Liver (tissue), 10 donors: ENCODE measurements at places on chromosomes 13 and 19. TPM values are rescaled to one million over a fixed set of nuclear protein-coding genes. Genes with fewer than 3 reads are reported as not detected.

- DNase-seq: no peak
These were observed 272.0 kb downstream of the UQCRFS1 start for GRCh38 chr19:28940751-28941500.

- no peak for DNase-seq
These were observed 1.6 kb downstream of the RNASEH2B start for GRCh38 chr13:50911081-50911631.

DNA sequence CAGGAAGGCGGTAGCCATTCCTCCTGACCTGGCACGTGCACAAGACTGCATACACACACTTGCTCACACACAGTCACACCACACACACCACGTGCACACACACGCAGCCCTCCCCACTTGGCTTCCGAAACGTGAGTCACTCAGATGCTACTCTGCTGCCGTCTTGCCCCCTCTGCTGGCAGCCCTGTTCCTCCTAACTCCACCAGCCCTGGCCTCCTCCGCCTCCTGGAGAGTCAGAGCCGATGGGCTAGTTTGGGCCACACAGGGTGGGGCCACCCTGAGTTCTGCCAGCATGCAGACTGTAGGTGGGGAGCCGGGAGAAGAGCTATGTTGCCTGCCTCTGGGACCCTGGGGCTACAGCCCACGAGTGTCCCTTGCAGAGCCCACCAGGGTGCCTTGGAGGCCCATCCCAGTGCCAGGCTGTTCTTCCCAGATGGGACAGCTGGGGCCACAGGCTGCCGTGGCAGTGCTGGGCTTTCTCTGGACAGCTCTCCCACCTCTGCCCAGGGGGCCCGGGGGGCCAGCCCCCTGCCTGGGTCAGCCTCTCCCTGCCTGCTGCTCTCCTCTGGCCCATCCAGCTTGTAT is 12.1 kb downstream of the PIN1 start:
- DNase-seq: no peak

GRCh38 chr13:48078251-48078656 is 16.6 kb downstream of the MED4 start:
- DNase-seq: no peak

DNA sequence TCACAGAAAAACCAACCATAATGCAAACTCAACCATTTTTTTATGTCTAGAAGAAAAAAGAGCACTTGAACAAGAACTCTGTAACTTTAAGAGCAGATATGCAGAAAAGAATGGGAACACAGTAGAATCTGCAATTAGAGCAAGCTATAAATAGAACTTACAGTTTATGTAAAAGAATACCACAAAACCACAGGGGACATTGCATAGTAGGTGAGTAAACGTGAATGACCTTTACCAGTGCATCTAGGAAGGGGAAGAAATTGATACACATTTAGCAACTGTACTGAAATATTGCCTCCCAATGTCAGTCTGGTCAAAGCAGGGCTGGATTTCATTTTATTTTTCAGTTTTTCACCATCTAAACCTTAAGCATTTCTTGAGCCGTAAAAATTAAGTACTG is 242.2 kb upstream of the EDNRB start:
- no peak for DNase-seq

- no peak for DNase-seq
These were observed 128.9 kb upstream of the KLHL1 start for GRCh38 chr13:70237131-70237530.

- DNase-seq: peak; percentile 70
These were observed 12.0 kb downstream of the WDR88 start for GRCh38 chr19:33143897-33144405.

GRCh38 chr13:32581177-32581786 is 5.0 kb upstream of the PDS5B start:
- DNase-seq: no peak

GRCh38 chr13:60753641-60754040 is 356.6 kb downstream of the TDRD3 start:
- no peak for DNase-seq

DNA sequence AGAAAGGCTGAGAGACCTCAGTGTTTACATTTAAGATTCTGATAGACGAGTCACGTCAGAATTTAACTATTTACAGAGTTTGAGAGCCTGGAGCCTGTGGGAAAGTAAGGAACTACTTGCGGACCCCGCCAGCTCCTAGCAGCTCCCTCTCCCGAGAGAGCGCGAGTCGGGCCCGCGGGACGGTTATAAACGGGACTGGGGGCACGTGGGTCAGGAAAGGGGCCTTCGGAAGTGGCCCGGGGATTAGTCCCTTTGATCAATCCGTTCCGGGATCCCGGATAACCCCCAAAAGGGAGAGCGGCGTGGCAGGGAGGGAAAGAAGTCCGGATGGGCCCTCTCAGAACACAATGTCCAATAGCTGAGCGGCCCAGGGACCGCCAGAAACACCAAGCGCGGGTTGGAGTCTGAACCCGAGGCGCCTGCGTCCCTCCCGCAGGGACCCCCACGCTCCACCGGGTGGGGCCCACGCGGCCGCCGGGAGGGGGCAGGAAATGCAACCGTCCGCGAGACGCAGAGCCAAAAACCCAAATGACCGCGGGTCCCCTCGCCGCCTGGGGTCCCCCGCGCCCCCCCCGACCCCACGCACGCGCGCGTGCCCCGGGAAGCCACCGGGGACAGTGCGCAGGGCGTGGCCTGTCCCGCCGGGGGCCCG is 3.6 kb downstream of the ZIC5 start:
- no peak for DNase-seq

- no peak for DNase-seq
These were observed 78.6 kb downstream of the ABCC4 start for GRCh38 chr13:95222733-95223018.

DNA sequence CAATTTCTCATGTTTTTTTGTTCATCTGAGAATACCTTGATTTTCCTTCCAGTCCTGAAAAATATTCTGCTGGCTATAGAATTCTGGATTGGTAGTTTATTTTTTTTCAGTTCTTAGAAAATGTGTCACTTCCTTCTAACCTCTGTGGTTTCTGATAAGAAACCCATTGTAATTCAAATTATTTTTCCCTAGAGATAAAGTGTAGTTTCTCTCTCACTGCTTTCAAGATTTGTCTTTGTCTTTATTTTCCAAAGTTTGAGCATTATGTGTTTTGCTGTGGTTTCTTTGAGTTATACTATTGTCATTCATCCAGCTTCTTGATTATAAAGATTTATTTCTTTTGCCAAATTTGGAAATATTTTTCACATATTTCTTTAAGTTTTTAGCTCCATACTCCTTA is 324.0 kb upstream of the SPRY2 start:
- DNase-seq: no peak

DNA sequence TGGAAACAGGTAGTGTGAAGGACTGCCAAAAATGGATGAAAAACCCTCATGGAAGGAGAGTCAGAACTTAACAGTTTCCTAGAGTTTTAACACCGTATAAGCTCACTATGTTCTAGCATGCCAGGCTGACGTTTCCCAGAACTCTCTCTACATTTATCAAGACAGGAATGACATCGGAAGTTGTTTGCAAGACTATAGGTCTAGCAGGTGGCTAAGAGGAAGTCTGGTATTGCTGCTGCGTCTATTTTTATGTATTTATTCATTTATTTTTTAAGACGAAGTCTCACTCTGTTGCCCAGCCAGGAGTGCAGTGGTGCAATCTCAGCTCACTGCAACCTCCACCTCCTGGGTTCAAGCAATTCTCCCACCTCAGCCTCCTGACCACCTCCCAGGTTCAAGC is 20.5 kb upstream of the ARL11 start:
- DNase-seq: no peak

GRCh38 chr13:36174923-36175322 is 39.4 kb downstream of the SOHLH2 start:
- DNase-seq: no peak

GRCh38 chr19:3576696-3577443 is 4.1 kb downstream of the HMG20B start:
- DNase-seq: peak; percentile 53

- DNase-seq: no peak
These were observed 83.9 kb upstream of the TSC22D1 start for GRCh38 chr13:44660050-44660449.

DNA sequence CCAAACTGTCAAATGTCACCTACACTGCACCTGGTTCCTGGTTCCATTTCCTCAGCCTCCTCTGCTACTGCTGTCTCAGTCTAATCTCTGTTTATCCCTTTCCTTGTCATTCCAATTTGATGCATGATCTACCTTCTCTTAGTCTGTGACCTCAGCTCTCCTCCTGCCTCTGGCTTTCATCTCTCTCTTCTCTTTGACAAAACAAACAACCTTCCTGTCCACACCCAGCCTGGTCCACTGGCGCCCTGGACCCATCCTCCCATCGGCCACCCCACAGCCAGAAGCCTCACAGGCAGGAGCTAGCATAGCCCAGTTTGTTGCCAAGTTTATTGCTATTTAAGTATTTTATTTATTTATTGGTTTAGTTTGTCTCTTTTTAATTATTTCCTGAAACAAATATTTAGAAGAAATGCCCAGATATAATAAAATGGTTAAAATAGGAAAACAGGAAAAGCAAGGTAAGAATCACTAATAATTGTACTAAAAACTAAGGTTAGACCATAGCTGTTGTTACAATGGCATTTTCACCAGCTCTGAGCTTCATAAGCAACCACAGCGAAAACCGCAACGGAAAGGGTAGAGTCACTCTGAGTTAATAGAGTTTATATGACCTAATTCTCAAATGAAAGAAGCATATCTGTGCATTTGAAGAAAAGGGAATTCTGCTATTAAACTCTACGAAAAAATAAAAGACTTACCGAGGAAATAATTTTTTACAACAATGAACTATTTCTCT is 68.6 kb downstream of the EFNB2 start:
- DNase-seq: no peak

- DNase-seq: no peak
These were observed 19.6 kb upstream of the EPHX3 start for GRCh38 chr19:15251749-15252397.

DNA sequence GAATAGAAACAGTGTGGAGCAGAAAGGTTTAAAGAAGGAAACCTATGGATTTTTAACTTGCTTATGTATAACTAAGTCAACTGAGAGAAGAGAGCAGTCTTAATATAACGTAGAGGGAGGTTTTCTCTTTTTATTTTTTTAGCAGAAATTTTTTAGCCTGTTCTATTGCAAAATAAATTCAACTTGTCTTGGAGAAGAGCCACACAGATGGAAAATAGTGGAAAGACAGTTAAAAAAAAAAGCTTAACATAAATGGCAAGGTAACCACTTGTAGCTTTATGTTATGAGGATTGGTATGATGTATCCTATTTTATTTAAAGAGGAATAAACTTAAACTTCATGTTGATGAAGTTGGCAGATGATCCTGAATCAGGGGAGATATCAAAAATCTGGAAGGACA is 312.4 kb downstream of the SHISA2 start:
- no peak for DNase-seq

DNA sequence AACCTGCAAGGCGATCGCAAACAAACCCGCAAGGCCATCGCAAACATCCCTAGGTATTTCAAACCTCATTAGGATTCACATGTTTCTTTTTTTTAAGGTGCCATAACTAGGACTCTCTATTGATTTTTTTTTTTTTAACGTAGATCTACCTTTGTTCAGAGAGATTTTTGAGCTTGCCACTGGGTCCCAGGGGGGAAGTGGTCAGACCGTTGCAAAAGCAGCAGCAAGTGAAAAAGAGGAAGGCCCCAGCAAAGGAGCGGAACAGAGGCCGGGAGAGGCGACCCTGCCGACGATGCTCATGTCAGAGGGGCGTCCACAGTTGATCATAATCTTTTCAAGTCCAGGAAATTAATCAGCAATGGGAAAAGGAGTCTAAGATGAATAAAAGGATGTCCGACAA is 32.7 kb upstream of the FLT1 start:
- DNase-seq: no peak

DNA sequence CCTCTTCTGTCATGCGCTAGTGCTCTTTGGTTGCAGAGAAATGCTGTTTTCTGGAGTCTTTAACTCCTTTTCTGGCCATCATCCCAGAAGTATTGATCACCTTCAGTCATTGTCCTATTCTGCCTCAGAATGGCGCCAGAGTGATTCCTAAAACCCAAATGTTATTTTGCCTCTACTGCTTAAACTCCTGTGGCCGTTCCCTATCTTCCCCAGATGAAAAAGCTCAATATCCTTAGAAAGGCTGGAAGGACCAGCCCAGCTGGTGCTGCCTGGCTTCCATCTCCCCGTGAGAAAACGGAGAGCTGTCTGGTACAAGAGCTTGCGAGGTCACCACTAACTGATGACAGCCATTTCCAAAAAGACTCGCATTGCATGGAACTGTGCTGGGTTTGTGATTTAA is 179.1 kb downstream of the RBM26 start:
- DNase-seq: no peak

DNA sequence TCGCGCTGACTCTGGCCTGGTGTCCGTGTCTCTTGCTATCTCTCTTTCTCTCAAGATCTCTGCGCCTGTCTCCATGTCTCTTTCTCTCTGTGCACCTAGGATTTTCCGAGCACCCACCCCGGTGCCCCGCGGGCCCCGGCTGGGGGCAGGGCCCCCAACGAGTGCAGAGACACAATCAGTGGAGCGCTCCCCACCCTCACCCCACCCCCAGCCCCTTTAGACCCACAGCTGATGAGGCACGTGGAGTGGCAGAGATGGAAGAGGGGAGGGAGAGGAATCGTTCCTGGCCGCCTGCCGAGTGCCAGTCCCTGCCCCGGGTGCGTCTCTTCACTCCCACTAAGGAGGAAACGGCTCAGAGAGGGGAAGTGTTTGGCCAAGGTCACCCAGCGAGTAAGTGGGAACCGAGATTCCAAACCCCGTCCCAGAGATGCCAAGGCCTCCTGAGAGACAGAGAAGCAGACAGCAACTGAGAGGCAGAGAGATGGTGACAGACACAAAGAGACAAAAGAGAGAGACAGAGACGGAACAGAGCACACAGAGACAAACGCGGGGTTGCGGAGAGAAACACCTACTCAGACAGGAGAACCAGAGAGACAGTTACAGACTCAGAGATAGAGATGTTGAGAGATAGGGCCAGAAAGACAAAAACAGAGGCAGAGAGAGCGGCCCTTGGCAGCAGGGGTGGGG is 626 bp upstream of the BCL3 start:
- DNase-seq: no peak

DNA sequence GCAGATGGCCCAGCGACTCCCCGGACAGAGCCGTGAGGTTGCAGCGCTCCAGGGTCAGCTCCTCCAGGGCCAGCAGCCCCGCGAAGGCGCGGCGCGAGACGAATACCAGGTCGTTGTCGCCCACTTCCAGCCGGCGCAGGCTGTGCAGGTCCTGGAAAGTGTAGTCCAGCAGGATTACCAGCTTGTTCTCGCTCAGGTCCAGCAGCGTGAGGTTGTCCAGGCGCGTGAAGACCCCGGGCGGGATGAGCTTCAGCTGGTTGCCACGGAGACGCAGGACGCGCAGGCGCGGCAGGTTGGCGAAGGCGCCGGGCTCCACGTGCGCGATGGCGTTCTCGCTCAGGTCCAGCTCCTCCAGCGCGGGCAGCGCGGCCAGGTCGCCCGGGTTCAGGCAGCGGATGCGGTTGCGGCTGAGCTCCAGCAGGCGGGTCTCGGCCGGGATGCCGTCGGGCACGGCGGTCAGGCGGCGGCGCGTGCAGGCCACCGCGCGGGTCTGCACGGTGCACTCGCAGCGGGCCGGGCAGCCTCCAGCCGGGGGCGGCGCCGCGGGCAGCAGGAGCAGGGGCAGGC is 9.3 kb upstream of the PEAK3 start:
- DNase-seq: no peak

- DNase-seq: no peak
These were observed 337.8 kb downstream of the IRS2 start for GRCh38 chr13:109448629-109449028.

FAM83E gene
- polyA plus RNA-seq: 0.20 TPM

MYBPC2 gene
- not detected for polyA plus RNA-seq

ZNF823 gene
- polyA plus RNA-seq: 3.0 TPM

CGB1 gene
- polyA plus RNA-seq: not detected

ZNF208 gene
- polyA plus RNA-seq: 0.06 TPM

HOMER3 gene
- 0.18 TPM for polyA plus RNA-seq

WDR88 gene
- 0.08 TPM for polyA plus RNA-seq

ZNF780A gene
- 16.3 TPM for polyA plus RNA-seq

SERTAD1 gene
- 3.6 TPM for polyA plus RNA-seq

B9D2 gene
- polyA plus RNA-seq: 3.5 TPM
